Stomach (tissue), 19 donors: ENCODE measurements at places on chromosomes 4 and X. TPM values are rescaled to one million over a fixed set of nuclear protein-coding genes. Genes with fewer than 3 reads are reported as not detected.

The POU4F2 gene
- polyA plus RNA-seq: not detected

The PUDP gene
- 6.9 TPM for polyA plus RNA-seq

The UCHL1 gene
- 4.6 TPM for polyA plus RNA-seq

The SEPTIN11 gene
- polyA plus RNA-seq: 43.3 TPM

The HSFX4 gene
- not detected for polyA plus RNA-seq

The EDA gene
- polyA plus RNA-seq: 1.8 TPM

The CLGN gene
- polyA plus RNA-seq: 0.31 TPM
